ENCODE measurements at places on chromosomes 2 and 18.
A peak's percentile ranks its signal among the peaks of the same experiment; 100 is the strongest.

- DNase-seq = no peak
Observed at GRCh38 chr18:35117951-35118411, 76.8 kb downstream of the MAPRE2 start.

DNA sequence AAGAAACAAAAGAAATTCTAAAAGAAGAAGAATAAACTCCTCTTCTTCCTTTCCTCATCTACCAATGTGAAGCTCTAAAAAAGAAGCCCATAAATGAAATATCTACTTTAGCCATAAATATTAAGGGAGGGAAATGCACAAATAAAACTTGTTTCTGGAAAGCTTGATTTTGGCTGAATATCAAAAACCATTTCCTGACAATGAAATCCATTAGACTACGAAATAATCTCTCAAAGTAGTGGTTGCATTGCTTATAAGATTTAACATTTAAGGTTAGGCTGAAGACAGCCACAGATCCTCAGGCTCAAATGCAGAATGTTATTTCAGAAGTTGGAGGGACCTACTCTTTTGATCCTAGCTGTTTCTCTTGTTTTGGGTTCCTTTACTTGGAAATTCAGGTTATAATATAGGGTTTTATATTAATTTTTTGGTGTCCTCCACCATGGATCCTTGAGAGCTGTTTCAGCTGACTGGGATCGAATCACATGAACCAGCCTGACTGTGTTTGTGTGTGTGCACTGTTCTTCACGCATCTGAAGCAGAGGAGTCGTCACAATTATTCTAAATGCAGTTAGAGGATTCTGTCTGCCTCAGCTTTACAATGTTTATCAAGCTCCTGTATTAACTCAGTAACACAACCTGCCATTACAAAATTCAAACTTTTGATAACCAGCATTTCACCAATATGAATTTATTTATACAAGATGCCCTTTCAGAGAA lies 474.8 kb downstream of the ARHGAP15 start:
- DNase-seq = no peak

DNA sequence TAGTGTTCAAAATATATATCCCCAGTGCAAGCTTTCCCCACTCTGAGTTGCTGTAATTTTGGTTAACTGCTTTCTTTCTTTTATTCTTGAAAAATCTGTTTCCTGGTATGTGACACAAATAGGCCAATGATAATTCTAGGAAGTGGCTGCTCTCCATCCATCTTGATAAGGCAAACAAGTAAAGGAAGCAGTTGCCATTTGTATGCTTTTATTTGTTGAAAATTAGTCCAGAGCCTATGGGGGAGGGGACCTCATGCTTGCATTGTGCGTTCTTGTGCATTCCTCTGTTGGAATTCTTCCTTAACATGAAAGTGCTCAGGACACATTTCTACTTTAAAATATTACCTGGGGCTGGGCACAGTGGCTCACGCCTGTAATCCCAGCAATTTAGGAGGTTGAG lies 111.2 kb upstream of the FSHR start:
- DNase-seq = no peak

GRCh38 chr2:172470958-172471922 lies 43.9 kb downstream of the ITGA6 start:
- DNase-seq = no peak

GRCh38 chr2:68968221-68968620 lies 6.2 kb upstream of the GKN1 start:
- DNase-seq = no peak

GRCh38 chr2:16584824-16585540 lies 80.7 kb downstream of the CYRIA start:
- no peak for DNase-seq

- no peak for DNase-seq
Observed at GRCh38 chr2:27887111-27887510, 3.1 kb downstream of the RBKS start.

DNA sequence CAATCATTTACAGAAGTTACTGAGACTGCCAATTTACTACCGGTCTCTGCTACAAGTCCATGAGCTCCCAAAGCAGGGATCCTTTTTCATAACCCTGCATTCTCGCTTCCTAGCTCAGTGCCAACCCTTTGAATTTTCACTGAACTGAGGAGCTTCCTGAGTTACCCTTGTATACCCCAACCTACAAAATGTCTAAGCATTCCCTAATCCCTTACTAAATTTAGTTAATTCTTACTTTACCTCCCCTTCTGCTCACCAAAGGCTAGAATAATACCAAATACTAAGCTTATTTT lies 9.6 kb downstream of the MAT2A start:
- DNase-seq = no peak

- no peak for DNase-seq
Observed at GRCh38 chr2:77228391-77228790, 293.8 kb downstream of the LRRTM4 start.

GRCh38 chr2:100882645-100883613 lies 63.0 kb downstream of the NPAS2 start:
- peak; percentile 22 for DNase-seq

- DNase-seq = no peak
Observed at GRCh38 chr2:234917211-234917975, 34.4 kb upstream of the SH3BP4 start.

DNA sequence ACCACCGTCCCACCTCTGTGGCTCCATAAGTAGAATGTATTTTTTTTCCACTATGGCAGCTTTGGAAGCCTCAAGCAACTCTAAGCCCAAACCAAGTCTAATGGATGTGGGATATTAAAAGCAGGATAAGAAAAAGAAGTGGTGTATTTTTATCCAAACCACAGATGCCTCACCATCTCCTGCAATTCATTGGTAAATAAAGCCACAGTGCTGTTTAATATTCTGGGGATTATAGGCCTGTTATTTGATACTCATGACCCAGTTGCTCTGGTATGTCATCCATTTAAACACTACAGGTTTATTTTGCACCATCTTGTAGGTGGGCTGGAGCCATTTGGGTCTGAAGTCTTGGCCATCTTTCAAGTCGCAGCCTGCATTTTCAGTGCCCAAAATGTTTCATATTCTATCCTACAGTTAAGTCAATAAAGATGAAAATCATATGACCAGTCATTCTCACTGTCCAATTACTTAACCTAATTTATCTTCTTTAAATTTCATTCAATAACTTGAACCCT lies 279.5 kb upstream of the EPHA4 start:
- no peak for DNase-seq

GRCh38 chr2:236748385-236748784 lies 178.8 kb downstream of the ACKR3 start:
- DNase-seq = no peak

DNA sequence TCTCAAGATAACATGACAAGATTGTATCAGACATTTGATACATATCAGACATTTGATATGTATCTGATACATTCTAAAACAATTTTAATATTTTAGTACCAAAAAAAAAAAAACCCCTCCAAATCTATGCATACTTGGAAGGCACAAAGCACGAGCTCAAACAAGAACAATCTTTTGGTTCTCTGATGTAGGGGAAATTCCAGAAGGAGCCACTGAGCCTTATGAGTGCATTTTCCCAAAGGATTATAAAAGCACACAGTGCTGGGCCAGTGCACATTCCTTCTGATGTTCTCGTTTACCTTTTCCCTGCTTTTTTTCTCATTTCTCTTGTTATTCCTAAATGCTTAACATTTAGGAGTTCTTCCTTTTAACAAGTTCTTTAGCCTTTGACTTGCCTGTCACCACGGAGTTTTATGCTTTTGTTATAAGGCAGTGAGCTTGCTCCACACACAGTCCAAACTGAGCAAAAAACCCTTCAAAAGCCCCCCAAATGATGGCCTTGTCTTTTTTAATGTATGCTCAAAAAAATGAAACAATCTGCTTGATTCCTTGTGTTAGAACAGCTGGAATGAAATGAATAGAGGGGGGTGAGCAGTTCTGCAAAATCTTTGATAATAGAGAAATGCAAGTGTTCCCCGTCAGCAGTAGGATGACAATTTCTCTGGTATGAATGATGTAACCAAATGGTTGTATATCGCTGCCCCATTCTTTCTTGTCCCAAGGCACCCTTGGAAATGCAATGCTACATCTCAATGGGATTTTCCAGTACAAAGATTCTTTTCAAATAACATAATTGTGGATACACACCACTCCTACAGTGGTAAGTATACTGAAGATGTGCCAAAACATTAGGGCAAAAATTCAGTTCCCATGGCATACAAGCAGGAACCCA lies 597.2 kb upstream of the ZEB2 start:
- DNase-seq = no peak

DNA sequence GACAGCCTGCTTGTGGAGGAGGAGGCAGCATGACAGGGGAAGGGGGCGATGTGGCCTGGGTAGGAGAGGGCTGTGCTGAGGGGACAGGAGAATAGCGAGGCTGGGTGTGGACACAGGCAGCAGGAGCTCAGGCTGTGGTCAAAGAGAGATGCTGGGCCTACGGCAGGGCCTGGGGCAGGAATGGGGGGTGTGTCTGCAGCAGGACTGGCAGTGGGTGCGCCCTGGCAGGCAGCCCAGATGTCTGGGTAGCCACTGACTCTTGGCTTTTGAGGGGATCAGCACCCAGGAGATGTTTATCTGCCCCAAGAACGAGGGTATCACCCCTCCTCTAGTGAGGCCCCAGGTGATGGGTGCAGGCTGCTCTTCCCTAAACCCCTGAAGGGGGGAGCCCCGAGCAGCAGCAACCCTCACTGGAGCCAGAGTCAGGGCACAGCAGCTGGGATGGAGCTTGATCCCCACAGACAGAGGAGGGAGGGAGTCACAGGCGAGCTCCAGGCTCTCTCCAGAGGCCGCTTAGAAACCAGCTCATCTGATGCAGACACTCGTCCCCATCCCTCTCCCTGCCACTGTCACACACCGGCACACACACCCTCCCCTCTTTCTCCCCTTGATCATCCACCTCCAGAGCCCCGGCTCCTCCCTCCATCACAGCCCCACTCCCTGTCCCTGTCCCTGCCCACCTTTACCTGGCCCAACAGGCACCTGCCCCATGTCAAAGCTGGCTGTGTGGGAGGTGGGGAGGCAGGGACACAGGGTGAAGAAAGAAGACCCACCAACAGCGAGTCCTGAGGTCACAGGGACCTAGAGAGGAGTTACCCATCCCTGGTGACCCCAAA lies 29.8 kb upstream of the TNS1 start:
- DNase-seq = no peak

DNA sequence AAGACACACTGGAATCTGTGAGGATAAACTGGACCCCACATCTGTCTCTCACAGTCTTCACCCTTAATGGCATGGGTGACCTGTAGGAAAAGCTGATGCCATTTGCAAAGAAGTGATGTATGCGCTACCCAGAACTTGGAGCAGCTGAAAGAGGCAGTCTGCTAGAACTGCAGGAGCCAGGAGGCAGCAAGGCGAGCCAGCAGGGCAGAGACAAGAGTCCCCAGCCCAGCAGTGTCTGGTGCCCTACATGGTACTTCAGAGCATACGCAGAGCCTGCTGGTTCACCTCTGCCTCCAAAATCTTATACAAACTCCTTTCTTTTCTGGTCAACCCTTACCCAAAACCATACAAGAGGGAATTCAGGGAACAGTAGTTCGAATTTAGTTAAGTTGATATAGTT lies 683.1 kb upstream of the RAB6C start:
- no peak for DNase-seq

- no peak for DNase-seq
Observed at GRCh38 chr2:28729698-28730097, 21.9 kb upstream of the PPP1CB start.

GRCh38 chr2:143223556-143223955 lies 94.3 kb downstream of the ARHGAP15 start:
- no peak for DNase-seq

DNA sequence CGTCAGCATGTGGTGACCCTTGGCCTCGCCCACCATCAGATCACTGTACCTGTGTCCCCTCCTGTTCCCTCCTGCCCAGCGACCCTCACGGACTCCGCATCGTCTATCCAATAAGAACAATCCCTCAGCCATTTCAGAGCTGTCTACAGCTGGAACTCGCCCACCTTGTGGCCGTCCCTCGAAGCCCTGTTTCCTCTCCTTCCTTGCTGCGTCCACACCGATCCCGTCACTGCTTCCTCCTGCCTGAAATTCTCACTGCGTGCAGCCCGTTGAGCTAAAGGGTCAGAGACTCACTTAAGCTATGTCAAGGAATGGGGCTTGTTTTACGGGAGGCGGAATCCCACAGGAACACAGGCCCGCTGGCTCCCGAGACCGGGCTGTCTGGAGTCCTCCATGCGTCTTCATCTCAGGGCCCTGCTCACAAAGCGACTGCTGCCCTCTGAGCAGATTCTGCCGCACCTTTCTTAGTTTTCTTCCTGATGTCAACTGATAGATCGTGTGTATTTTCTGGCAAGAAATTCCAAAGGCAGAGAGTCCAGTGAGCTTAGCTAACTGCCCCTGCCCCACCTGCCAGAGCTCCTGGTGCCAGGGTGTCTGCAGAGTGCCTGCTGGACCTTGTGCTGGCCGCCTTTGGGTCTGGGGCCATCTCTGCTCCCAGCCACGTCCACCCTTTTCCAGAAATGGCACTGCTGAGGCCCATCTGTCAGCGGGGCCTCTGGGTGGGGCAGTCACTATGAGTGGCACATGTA lies 35.3 kb downstream of the KLHL29 start:
- DNase-seq = no peak

- DNase-seq = no peak
Observed at GRCh38 chr18:73007195-73007914, 139.6 kb upstream of the NETO1 start.

- DNase-seq = no peak
Observed at GRCh38 chr2:165969227-165969626, 15.7 kb upstream of the TTC21B start.

DNA sequence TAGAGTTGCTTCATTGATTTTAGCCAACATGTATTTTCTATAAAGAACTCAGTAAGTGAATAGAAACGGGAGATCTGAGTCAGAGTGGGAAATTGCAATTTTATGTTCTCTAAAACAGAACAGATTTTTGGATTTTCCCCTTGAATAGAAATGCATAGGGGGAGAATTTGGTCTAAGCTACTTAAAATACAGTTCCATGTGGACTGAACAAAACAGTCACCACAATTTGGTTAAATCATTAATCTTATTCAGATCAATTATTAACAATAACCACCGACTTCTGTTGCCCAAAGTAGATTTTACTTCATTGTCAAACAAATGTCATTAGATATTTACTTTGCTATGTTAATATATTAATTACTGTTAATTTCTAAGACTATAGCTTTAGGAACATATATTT lies 107.7 kb downstream of the SCG2 start:
- DNase-seq = no peak

DNA sequence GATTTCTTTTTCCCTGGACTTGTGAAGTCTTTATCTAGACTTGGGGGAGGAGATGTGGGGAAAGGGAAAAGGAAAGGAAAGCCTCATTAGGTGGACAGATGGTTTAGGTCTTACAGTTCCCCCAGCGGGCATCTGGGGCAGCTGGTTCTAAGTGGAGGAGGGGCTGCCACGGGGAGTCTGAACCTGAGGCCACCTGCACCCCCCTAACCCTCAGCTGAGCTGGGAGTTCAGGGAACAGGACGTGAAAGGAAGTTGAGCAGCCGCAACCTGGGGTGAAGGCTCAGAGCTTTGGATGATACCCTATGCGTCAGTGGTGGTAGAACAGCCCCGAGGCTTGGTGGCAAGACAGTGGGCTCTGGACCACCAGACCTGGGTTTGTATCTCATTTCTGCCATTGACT lies 26.8 kb downstream of the ITM2C start:
- no peak for DNase-seq

Measured in activated CD4-positive, alpha-beta T cell treated with anti-CD3 and anti-CD28 coated beads, Interleukin-2, amount 50 U/mL, for 48 hours (primary cell).